ENCODE measurements at places on chromosomes 6 and 20.

GRCh38 chr6:142189057-142189456 lies 42.0 kb downstream of the VTA1 start:
- no peak for DNase-seq

DNA sequence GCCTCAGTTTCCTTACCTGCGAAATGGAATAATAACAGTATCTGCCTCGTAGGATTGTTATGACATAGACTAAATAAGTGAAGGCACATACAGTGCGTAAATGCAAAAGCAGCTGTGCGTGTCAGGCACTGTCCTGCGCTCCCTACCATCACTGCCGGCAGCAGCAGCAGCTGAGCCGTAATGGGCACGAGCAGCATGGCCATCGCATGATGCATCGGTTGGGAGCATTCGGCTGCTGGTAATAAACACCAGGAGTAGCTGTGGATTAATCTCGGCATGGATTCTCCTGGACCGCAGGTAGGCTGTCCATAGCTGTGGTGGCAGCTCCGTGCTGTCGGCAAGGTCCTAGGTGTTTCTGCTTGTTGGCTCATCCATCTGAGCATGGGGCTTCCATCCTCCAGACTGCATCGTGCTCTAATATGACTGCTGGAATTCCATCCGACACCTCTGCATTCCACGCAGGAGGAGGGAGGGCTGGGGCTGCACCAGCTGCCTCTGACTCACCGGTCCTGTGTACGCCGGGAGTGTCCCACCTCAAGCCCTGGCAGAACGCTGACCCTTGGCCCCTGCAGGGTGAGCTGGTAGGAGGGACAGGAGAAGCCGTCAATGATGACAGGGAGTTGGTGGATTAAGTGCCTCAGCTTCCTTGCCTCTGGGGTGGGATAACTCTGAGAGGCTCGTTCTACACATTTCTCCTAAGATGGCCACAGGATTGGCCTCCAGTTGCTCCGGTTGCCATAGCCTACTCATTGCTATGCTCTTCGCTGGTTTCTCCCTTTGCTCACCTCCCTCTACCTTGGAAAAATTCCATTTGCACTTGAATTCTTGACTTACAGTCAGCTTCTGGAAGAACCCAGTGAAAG lies 100.9 kb upstream of the PMEPA1 start:
- DNase-seq, result no peak

GRCh38 chr20:25040438-25040831 lies 17.5 kb downstream of the ACSS1 start:
- DNase-seq, result no peak

- DNase-seq, result no peak
These were observed 99.3 kb downstream of the PHF3 start for GRCh38 chr6:63734923-63735322.

- no peak for DNase-seq
These were observed 717 bp downstream of the CSNK2A1 start for GRCh38 chr20:542777-543368.

DNA sequence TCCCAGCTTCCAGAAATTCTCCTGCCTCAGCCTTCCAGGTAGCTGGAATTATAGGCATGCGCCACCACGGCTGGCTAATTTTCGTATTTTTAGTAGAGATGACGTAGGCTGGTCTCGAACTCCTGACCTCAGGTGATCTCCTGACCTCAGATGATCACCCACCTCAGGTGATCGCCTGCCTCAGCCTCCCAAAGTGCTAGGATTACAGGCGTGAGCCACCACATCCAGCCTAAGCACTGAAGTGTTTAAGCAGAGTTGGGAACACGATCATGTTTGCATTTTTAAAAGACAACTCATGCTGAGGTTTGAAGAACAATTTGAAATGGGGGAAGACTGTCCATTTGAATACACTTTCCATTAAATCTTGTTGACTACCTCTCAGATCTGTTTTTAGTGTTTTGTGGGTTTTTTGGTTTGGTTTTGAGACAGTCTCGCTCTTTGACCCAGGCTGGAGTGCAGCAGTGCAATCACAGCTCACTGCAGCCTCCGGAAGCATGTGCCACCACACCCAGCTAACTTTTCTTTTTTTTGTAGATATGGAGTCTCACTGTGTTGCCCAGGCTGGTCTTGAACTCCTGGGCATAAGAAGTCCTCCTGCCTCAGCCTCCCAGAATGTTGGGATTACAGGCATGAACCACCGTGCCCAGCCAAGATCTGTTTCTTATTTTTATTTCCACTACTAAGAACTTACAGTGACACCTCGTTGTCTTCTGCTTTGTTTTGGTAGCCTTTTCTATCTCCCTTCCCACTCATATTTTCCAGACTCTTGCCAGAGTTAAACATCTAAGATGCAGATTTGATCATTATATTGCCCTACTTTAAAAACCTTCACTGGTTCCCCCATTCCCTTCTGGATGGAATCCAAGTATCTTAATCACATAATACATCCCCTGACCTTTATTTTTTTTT lies 5.5 kb downstream of the CASP8AP2 start:
- no peak for DNase-seq

GRCh38 chr6:169984181-169985120 lies 233.0 kb downstream of the ERMARD start:
- DNase-seq, result no peak

DNA sequence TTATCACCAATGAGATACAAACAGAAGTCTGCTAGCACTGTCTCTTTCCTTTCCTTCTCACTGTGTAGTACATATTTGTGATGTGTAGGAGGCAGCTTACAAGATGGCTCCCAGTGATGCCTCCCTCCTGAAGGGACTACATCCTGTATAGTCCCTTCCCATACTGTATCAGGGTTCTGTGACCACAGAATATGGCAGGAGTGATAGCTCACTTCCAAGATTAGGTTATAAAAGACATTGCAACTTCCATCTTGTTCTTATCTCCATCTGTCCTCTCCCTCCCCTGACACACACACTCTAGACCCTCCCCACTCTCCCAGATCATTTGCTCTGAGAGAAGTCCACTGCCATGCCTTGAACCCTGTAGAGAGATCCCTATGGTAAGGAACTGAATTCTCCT lies 38.0 kb downstream of the SESN1 start:
- DNase-seq, result no peak

GRCh38 chr6:81771097-81771496 lies 18.6 kb upstream of the TENT5A start:
- DNase-seq, result no peak

DNA sequence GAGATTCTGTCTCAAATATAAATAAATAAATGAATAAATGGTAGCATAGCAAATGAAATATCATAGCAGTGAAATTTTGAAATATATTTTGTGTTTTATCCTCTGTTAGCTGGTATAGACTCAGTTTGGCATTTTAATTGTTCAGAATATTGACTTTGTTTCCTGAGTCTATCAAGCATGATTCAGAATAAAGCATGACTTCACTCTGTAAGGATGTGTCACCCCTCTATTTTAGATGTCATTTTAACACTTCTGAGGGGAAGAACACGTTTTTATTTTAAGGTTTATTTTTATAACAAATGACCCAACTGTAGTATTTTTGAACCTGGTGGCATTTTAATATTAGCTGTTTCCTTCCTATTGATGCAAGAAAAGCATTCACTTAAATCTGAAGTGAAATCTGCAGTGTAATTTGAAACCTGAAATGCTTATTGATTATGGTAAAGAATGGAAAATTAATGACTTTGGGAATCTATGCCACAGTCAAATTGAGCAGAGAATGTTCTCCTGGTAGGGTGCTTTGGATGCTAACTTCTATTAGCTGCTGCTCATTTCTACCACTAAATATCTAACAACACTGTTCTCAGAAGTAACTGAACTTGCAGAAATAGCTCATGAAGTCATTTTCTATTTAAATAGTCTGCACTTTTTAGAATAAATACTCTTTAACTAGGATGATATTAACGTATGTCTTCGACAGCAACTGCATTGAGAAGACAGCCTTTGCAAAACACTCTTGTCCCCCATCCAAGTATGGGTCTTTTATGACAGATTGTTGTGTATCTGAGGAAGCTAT lies 114.2 kb downstream of the SOX4 start:
- DNase-seq, result no peak

- DNase-seq, result no peak
These were observed 4.3 kb downstream of the GFRA4 start for GRCh38 chr20:3658716-3659491.

- no peak for DNase-seq
These were observed 207.1 kb downstream of the ERMARD start for GRCh38 chr6:169958510-169958909.

- no peak for DNase-seq
These were observed 41.3 kb upstream of the NOP56 start for GRCh38 chr20:2610941-2611720.

- DNase-seq, result no peak
These were observed 20.4 kb upstream of the EFHC1 start for GRCh38 chr6:52399511-52400312.

Data from T-helper 1 cell (primary cell).